ENCODE measurements at places on chromosomes 11 and 22. TPM values are rescaled to one million over a fixed set of nuclear protein-coding genes. Genes with fewer than 3 reads are reported as not detected.

DNA sequence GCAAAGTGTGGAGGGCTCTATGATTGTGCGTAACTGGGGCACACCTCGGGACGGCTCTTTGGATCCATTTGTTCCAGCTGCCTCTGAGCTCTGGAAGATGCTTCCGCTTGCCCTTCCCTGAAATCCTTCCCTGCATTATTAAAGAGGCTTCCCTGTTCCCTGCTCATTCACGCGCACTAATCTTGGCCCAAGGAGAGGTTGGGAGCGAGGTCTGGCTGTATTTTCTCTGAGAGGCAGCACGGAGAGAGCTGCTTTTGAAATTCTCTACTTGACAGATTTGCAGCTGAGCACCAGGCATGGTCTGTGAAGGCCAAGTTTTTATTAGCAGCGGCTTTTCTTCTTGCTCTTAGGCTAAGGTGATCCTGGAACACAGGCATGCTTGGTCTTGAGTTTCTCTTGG is 94.8 kb upstream of the NTM start:
- H3K27me3 ChIP-seq = no peaks in the 10 kb centered on the region
- no peak for DNase-seq
- no peaks in the 10 kb centered on the region for H3K4me1 ChIP-seq
- no peak overlapping the region for H3K27ac ChIP-seq

GRCh38 chr22:20015971-20016733 is 471 bp downstream of the ARVCF start:
- no peak overlapping the region for H3K27ac ChIP-seq
- H3K4me1 ChIP-seq = peaks cover 21% of the 10 kb centered on the region
- peaks cover 37% of the 10 kb centered on the region for H3K27me3 ChIP-seq
- no peaks in the 10 kb centered on the region for H3K36me3 ChIP-seq
- peak overlapping the region; percentile 72 for H3K4me3 ChIP-seq

The ADORA2A gene
- total RNA-seq = 21.1 TPM

The PATE4 gene
- total RNA-seq = not detected

DNA sequence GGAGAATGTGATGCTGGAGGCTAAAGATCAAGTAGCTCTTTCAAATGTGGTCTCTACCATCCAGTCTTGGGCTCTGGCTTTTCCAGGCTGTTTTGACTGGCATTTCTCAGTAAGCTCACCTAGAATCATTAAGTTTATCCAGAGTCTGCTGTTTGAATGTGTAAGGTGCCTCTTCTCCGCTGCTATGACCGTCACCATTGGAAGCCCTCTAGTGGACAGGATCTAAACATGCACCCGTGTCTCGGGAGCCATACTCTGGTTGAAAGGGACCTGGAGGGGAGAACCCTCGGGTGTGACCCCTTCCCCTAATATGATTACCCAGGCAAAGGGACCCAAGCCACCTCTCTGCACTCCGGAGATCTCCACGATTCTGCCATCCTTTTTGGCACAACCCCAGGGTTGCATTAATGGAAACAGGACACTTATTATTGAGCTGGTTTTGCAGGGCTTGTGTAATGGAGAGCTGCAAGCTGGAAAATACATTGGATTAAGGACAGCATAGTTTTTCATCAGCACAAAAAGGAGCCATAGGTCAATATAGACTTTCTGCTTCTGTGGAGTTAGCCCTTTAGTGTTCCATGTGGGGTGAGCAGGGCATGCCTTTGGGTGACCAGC is 191.0 kb upstream of the LARGE1 start:
- H3K36me3 ChIP-seq = no peaks in the 10 kb centered on the region
- no peaks in the 10 kb centered on the region for H3K27me3 ChIP-seq
- H3K27ac ChIP-seq = no peak overlapping the region
- no peaks in the 10 kb centered on the region for H3K4me1 ChIP-seq
- no peak for DNase-seq

DNA sequence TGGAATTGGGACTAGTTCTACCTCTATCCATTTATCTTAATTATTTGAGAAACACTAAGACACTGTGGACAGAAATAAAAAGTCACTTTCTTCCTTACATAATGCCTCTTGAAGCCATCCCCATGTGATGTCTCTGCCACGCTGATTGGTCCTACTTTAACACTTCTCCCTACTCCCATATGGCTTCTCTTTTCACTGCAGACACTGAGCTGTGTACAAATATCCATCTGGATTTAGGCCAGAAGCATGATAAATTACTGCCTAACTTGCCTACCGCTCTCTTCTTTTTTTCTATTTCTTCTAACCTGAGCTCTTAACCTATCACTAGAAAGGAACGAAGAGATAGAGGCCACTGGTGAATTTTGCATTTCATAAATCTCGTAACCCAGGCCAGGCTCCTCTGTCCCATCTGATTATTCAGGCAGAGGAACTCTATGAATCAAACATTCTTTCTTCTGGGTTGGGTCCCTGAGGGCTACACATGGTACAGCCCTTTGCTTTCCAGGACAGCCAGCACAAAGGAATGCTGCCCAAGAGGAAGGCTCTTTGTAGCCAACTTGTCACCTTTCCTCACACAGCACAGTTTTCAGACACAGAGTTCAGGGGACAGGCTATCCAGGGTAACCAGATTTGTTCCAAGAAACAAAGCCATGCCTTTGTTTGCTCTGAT is 878.5 kb upstream of the LRRC4C start:
- no peaks in the 10 kb centered on the region for H3K27me3 ChIP-seq
- H3K4me3 ChIP-seq = no peak overlapping the region
- no peaks in the 10 kb centered on the region for H3K4me1 ChIP-seq
- H3K27ac ChIP-seq = no peak overlapping the region
- no peak for DNase-seq

- H3K27ac ChIP-seq = no peak overlapping the region
- no peak overlapping the region for H3K4me3 ChIP-seq
- no peaks in the 10 kb centered on the region for H3K36me3 ChIP-seq
- H3K4me1 ChIP-seq = no peaks in the 10 kb centered on the region
Measured at GRCh38 chr22:44956840-44957767, 52.7 kb downstream of the PHF21B start.

GRCh38 chr11:64239662-64240434 is 1.0 kb upstream of the FKBP2 start:
- peak overlapping the region; percentile 83 for H3K4me3 ChIP-seq
- no peak for DNase-seq
- H3K36me3 ChIP-seq = peaks cover 3% of the 10 kb centered on the region
- H3K4me1 ChIP-seq = peaks cover 50% of the 10 kb centered on the region

The OR6T1 gene
- not detected for total RNA-seq

GRCh38 chr11:47986219-47986618 is 5.9 kb downstream of the PTPRJ start:
- no peak overlapping the region for H3K27ac ChIP-seq
- no peak for DNase-seq
- no peaks in the 10 kb centered on the region for H3K27me3 ChIP-seq
- H3K4me1 ChIP-seq = peaks cover 67% of the 10 kb centered on the region
- no peak overlapping the region for H3K4me3 ChIP-seq

- H3K36me3 ChIP-seq = peaks cover 34% of the 10 kb centered on the region
- H3K4me1 ChIP-seq = peaks cover 22% of the 10 kb centered on the region
- H3K27me3 ChIP-seq = no peaks in the 10 kb centered on the region
Measured at GRCh38 chr22:29831958-29832357, 6.1 kb downstream of the ASCC2 start.

All from activated CD8-positive, alpha-beta memory T cell treated with anti-CD3 and anti-CD28 coated beads, Interleukin-2, amount 10 ng/mL, durations not matched to agents 7 days and 5 days (primary cell).